Activated T-cell treated with anti-CD3 and anti-CD28 coated beads, Interleukin-2, amount 50 U/mL, for 48 hours (primary cell): ENCODE measurements at places on chromosomes 2 and 18.

DNA sequence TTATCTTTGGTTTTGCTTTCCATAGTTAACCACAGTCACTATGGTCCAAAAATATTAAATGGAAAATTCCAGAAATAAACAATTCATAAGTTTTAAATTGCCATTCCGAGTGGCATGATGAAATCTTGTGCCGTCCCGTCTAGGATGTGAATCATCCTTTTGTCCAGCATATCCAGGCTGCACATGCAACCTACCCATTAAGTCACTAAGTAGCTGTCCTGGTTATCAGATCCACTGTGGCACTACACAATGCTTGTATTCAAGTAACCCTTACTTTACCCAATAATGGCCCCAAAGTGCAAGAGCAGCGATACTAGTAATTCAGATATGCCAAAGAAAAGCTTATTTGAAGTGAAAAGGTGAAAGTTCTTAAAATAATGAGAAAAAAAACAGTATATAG is 10.7 kb downstream of the USP34 start:
- no peak for DNase-seq

GRCh38 chr2:225458431-225459117 is 59.1 kb downstream of the NYAP2 start:
- no peak for DNase-seq

GRCh38 chr2:59932341-59932740 is 621.1 kb downstream of the BCL11A start:
- no peak for DNase-seq

- DNase-seq: peak; percentile 5
Measured at GRCh38 chr2:174561283-174561971, 36.2 kb downstream of the WIPF1 start.

DNA sequence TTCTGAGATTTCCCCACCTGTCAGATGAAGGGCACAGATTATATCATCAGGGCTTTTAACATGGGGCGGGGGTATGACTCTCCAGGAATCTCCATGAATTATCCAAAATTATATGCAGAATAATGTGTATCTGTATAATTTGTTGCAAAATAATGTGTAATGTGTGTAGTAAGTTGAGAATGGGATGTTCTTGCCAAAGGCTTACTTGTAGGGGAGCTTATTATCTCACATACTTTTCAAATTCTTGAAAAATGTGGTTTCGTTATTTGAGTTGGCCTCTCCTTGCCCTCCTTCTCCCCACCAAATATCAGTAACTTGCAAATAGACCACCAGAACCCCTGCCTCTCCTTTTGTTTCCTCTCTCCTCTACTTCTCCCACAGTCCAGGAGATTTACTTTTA is 35.6 kb downstream of the UBR3 start:
- no peak for DNase-seq

DNA sequence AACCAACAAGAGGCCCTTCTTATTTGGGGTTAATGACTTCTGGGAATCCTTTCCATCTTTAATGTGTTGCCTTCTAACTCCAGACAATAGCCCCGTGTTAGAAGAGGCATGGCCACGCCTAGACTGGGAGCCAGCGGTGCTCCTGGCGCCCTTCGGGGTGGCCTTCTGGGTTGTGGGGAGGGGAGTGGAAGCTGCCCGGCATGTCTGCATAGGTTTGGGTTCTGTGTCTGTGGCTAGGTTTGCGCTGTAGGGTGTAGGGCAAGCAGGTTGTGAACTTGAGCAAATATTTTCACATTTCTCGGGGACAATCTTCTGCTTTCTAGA is 40.4 kb downstream of the CELF4 start:
- no peak for DNase-seq

- peak; percentile 85 for DNase-seq
Measured at GRCh38 chr2:112275887-112276773, 733 bp downstream of the ZC3H6 start.

DNA sequence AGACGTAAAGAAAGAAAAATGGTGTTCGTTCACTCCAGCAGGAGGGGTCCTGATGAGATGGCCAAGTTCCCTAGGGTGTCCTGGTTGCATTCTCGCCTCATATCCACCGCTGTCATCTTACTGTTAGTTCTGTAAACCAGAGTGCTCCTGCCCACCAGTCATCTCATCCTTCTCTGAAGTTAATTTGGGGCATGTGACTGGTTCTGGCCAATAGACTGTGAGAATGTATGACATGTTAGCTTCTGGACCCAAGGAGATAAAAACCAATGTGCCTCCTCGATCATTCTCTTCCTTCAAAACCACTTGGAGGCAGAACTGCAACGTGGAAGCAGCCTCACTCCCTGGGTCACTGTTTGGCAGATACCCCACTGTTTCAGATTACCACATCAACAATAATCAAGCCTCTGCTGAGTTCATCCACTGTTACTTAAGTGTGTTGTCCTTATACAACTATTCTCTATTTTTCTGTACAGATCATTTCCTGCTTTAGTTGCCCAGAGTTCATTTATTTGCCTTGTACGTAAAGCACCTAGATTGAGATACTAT is 759.1 kb downstream of the TSN start:
- no peak for DNase-seq

DNA sequence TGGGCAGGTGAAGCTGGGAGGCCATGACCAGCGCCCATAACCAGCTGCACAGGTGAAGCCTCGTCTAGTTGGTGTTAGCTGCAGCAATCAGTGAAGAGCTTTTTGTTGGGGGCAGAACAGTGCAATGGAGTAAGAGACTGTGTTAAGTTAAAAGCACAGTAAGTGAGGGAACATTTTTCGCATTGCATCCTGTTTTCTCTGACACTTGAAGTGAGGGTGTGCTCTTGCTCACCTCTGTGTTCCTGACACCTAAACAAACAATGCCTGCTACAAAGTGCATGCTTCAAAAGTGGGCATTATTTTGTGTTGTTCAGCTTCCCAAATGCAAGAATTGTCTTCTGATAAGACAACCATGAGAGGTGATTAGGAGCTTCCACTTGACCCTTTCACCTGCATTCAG is 324.0 kb upstream of the ACVR2A start:
- no peak for DNase-seq

DNA sequence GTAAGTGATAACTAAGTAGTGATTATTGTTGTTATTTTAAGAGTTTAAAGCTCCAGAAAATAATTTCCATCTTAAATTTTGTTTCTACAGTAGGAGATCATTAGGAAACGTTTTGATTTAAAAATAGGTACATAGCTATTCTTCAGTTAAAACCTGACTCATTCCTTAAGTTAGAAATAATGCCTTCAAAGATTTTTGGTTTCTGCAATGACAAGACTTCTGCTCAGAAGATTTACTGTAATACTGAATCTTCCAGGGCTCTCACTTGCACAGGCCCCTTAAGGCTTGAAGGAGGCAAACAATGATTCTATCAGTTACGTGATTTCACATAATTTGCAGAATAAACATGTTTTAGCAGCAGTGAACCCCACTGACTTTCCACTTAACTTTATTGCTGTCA is 333.7 kb downstream of the RAD51AP2 start:
- no peak for DNase-seq

DNA sequence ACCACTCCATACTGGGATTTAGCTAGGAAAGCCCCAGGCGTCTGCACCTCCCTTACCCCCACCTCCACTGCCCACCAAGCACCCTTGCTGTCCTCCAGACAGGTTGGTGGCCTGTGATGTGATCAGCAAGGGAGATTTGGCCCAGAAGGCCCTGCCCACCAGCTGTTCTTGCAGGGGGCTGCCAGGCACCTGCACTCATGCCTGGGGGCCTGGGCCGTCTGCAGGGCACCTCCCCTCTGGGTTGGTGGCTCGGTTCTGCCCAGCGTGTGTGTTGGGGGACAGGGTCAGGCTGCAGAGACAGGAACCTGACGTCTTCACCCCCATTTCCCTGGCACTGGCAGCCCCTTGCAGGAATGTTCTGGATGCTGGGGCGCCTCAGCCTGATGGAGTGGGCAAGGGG is 5.8 kb downstream of the DNMT3A start:
- DNase-seq: no peak

- no peak for DNase-seq
Measured at GRCh38 chr2:117820444-117820843, 6.0 kb downstream of the DDX18 start.

GRCh38 chr18:75067996-75068645 is 140.8 kb downstream of the PTGR3 start:
- no peak for DNase-seq

GRCh38 chr2:210199186-210199765 is 26.0 kb downstream of the ACADL start:
- no peak for DNase-seq

GRCh38 chr2:145010635-145011034 is 490.7 kb upstream of the ZEB2 start:
- no peak for DNase-seq

- DNase-seq: peak; percentile 8
Measured at GRCh38 chr2:240127191-240127750, 8.8 kb downstream of the COPS9 start.

- DNase-seq: no peak
Measured at GRCh38 chr2:120772261-120772660, 36.6 kb downstream of the GLI2 start.

DNA sequence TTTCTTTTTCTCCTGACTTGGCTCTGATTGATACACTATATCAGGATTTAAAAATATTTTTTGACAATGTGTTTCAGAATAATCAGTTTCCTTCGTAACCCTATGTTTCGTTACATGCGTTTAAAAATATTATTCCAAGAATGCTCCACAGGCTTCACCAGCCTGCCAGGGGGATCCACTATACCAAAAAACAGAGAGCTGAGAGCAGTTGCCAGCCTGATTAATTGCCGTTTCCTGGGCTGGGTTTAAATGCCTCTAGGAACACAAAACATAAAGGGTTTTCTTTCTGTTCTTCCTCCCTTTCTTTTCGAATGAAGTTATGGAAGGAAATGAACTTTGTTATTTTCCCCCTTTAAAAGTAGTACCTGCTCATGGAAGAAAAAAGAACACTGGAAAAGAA is 47.9 kb downstream of the LRRFIP1 start:
- no peak for DNase-seq

- DNase-seq: peak; percentile 53
Measured at GRCh38 chr2:234335661-234336228, 161.1 kb downstream of the ARL4C start.

DNA sequence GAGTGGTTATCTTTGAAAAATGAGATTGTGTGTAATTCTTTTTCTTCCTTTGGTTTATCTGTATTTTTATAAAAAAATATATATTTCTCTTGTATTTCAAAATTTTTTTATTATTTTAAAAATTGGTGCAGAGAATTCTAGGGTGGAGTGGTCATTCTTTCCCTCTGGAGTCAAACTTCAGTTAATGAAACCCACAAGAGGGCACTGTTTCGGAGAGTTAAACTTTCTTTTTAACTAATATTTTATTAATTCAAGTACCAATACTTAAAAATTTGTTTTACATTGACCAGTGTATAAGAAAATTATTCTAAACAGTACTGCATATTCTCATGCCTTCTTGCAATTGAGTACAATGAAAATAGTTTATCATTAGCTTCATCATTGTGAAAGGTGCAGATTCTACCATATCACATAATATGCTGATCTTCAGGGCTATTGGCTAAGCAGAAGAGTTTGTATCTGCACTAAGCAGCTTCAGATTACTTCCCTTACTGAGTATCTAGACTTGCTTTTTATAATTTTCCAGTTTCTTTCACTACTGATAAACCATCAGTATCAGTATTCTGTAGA is 50.1 kb downstream of the HS1BP3 start:
- no peak for DNase-seq

GRCh38 chr2:167509586-167509985 is 621.3 kb downstream of the XIRP2 start:
- no peak for DNase-seq

DNA sequence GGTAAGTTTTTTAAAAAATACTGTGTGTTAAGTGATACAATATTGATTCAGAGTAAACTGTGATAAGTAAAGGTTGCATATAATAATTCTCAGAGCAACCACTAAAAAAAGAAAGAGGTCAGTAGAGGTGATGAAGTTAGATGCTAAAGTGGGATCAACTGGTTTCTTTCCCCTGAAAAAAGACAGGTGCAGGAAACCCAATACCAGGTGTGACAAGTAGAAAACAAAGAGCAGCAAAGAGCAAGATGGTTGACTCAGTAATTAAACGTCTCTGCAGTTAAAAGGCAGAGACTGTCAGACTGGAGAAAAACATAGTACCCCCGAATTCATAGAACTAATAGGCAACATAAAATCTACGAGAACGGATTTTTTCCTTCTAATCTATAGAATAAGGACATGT is 128.3 kb downstream of the ATP9B start:
- DNase-seq: no peak

GRCh38 chr2:33204945-33205344 is 258.2 kb downstream of the LTBP1 start:
- DNase-seq: no peak

- DNase-seq: no peak
Measured at GRCh38 chr2:7972670-7973069, 709.2 kb upstream of the ID2 start.

DNA sequence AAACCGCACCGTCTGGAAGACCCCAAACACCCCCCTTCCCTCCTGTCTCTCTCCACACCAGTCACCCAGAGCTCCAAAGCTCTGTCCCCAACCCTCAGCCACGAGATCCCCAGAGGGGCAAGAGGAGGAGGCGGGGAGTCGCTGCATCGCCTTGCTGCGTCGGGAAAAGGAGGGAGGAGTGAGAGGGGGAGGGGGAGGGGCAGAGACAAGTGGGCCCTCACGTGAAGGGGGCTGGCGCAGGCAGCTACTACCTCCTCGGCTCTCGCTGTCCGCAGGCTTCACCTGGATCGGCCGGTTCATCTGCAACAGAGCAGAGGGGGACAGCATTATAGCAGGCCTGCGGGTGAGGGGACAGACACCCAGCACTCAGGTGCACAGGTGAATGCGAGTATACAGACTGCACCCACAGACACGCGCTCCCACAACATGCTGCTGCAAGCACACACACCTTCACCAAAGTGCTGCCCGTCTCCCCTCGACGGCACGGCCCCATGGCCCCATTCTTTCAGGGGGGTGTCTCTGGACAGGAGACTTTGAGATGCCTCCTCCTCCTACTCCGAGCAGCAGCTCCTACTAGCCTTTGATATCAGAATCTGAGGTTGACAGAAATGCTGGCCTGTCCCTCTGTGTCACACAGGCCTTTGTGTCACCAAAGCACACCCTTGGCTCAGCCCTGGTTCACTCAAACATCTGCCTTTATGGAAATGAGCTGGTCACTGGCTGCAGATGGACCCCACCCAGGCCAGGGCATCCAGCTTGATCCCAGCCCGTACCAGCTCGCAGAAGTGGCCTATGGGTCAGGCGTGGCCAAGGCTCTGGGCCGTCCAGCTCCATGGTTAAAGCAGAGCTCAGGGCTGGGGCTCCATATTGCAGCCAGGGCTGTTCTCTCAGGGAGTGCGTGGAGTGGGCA is 243.8 kb downstream of the CELF4 start:
- no peak for DNase-seq

- no peak for DNase-seq
Measured at GRCh38 chr2:215862351-215862771, 151.0 kb downstream of the MREG start.

- no peak for DNase-seq
Measured at GRCh38 chr2:71153585-71154224, 23.3 kb downstream of the MPHOSPH10 start.

DNA sequence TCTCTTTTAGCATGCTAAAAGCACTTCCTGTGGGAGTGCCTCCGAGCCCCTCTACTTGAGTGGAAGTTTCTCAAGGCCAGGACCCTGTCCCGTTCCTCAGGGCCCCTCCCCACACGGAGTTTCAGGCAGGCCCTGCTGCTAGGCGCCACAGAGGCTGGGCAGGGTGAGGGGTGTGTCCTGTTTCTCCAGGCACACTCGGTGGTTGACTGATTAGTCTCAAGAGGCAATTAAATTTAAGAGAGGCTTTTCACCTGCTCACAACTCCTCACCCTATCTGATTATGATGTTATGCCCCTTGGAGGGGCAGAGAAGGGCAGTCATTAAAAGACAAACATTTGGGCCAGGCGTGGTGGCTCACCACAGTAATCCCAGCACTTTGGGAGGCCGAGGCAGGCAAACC is 160.8 kb upstream of the HAAO start:
- DNase-seq: no peak
